ENCODE measurements at places on chromosomes 13 and 19.

- no peak for DNase-seq
Observed at GRCh38 chr19:10007371-10008183, 2.7 kb downstream of the COL5A3 start.

DNA sequence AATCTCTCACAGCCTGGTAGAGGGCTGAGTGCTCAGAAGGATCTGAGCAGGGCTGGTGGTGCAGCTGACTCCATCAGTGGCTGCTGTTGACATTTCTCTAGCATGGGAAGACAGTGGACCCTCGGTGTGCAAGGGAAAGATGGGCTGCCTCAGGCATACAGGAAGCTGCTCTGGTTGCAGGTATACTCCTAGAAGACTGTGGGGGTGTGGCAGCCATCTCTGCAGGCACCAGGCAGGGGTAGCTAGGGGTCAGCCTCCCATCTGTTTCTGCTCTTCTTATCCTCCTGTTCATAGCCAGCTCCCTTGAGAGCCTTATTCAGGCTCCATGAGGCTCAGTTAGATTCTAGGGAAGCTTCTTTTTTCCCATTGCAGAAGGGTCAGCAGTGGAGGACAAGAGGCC, 475.5 kb downstream of the TSHZ3 start:
- DNase-seq, result no peak

DNA sequence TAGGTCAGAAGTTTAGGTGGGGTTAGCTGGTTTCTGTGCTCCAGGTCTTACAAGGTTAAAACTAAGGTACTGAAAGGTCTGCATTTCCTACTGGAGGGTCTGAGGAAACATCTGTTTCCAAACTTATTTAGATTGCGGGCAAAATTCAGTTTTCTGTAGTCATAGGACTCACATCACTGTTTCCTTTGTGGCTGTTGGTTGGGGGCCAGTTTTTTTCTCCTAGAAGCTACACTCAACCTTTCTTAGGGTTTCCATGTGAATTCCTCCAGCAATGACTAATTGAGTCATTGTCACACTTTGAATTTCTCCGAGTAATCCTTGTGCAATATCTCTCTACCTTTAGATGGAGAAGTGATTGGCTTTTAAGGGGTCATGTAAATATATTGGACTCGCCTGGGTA, 773.4 kb upstream of the SLITRK1 start:
- DNase-seq, result no peak

DNA sequence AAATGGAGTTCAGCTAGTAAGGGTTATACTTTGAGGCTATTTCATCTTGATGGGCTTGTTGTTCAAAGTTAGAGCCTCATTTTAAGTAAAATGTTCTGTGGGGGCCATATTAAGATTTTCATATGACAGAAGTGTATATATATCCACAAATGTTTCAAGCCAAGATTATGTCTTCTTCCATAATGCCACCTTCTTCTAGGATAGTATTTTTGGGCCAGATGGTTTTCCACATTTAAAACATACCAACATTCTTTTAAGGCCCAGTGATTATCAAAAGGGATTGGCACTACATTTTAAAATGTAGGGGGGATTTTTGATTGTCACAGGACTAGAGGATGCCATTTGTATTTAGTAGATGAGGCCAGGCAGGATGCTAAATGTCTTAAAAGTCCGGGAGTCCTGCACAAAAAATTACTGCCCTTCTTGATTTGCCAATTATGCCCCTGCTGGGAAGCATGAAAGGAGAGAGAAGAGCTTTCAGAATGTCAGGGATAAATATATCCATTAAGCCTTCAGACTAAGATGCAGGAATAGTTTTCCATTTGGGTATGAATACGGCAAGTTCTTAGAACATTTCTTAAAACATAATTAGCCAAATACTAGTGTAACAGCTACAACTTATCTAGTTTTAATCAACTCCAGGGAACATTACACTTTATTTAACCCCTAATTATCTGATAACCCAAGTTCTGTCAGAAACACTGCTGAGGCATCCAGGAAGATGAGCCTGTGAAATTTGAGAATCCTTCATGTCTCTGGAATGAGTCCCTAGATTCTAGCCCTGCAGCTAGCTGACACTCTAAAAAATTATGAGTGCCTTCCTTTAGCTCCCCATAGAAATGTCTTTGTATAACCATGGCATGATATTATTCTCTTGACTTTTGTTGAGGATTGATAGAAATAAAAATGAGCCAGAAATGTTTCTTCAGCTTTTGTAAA, 34.0 kb downstream of the ITM2B start:
- no peak for DNase-seq

DNA sequence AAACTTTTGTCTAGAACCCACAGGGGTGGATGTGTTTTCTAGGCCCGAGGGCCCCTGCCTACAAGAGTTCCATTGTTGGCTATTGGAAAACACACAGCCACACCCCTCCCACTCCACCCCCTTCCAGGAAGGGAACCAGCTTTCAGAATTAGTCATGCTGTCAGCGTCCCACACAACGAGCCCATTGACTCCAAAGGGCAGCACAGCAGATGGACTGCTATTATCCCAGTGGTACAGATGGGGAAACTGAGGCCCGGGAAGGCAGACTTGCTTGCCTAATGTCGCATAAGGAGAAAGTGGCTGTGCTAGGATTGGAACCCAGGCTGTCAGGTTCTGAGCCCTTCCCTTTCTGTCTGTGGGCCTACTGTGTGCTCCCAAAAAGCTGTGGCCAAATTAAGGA, 8.1 kb upstream of the FXYD3 start:
- DNase-seq, result no peak

GRCh38 chr19:42246922-42247639, 4.7 kb upstream of the GSK3A start:
- DNase-seq, result peak; percentile 53

GRCh38 chr19:7340959-7341837, 7.5 kb upstream of the ARHGEF18 start:
- DNase-seq, result peak; percentile 88

DNA sequence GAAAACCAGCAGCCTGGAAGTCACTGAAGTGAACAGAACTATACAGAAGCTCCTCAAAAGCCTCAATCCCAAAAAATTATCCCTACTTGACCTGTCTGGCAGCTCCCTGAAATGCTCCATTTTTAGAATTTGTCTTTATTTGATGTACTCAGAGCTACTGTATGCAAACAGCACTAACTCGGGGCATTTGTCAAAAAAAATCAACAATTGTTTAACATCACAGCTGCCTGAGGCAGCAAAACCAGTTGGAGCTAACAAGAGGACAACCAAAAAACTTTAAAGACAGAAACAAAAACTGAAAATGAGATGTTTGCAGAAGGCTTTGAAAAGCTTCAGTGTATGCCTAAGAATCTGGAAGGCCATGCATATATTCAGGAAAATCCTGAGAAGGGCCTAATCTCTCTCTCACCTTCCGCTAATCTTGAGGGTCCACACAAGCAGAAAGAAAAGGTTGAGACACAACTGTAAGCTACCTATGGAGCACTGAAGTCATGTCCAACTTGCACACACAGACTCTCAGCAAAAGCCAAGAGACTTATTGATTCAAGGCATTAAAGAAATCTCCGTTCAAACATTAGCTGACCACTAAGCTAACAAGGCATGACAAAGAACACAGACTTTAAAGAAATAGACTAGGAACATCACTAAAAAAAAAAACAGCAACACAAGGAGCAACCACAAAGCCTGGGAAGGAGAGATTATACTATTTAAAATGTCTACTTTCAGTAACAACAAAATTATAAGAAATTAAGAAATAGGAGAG, 16.1 kb downstream of the VWA8 start:
- no peak for DNase-seq

GRCh38 chr19:7641290-7642276, 4.7 kb downstream of the STXBP2 start:
- no peak for DNase-seq

DNA sequence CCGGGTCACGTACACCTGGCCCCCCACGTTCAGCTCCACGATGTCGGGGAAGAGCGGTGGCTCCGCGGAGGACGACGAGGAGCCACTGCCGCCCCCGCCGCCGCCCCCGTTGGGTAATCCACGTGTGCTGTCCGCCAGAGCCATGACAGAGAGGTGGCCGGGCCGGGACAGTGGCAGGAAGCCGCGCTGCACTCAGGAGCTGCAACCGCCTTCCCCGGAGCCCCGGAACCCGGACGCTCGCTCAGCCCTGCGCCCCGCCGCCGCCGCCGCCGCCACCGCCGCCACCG, 257 bp downstream of the KCTD12 start:
- no peak for DNase-seq

DNA sequence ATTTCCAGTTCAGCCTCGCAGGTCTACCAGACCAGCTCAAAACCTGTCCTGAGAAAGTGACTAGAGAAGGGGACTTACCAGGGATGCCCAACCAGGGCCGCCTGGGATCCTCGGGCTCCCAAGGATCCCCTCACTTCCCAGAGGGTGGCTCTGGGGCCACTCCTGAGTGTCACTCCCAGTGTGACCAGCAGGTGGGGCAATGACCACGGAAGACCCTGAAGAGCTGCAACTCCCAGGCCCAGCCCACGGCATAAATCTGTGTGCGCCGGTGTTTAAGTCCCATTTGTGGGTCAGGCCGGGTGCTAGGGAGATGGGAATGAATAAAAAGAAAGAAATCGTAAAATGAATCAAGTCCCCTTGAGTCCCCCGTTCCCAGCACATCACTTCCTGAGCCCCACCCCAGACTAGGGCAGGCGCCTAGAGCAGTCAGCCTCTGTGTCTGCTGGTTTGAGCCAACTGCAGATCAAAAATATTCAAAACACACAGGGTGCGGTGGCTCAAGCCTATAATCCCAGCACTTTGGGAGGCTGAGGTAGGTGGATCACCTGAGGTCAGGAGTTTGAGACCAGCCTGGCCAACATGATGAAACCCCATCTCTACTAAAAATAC, 10.7 kb downstream of the PTGIR start:
- DNase-seq, result peak; percentile 83

- DNase-seq, result no peak
Observed at GRCh38 chr19:18741124-18742121, 49.7 kb downstream of the COMP start.

DNA sequence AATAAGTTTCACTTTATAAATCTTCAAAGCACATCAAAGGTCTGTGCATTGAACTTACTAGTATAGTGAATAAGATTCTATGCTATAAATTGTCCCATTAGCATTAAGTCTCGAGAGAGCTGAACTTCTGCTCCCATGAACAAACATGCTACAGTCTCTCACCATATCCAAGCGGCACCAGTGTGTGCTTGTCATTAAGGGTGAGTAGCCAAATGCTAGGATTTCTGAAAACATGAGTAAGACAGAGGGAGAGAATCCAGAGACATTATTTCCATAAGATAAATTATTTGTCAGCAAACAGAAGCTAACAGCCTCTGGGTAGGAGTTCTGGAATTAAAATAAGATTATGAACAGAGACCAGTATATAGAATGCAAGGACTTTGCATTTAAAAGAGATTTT, 2882.5 kb downstream of the PCDH9 start:
- DNase-seq, result no peak

GRCh38 chr13:40407567-40407966, 258.9 kb downstream of the FOXO1 start:
- no peak for DNase-seq

DNA sequence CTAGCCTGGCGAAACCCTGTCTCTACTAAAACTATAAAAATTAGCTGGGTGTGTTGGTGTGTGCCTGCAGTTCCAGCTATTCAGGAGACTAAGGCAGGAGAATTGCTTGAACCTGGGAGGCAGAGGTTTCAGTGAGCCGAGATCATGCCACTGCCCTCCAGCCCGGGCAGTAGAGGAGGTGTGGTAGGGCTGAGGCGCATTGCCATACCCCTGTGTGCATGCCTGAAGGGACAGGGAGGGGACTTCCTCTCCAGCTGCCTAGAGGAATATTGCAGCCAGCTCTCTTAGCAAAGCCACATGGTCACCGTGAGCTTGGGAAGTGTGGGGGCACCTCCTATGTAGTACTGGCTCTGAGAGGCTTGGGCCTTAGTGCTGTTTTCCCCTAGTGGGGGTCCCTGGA, 29.2 kb upstream of the PEPD start:
- no peak for DNase-seq

GRCh38 chr19:40529093-40529954, 47.3 kb upstream of the SHKBP1 start:
- DNase-seq, result peak; percentile 92

DNA sequence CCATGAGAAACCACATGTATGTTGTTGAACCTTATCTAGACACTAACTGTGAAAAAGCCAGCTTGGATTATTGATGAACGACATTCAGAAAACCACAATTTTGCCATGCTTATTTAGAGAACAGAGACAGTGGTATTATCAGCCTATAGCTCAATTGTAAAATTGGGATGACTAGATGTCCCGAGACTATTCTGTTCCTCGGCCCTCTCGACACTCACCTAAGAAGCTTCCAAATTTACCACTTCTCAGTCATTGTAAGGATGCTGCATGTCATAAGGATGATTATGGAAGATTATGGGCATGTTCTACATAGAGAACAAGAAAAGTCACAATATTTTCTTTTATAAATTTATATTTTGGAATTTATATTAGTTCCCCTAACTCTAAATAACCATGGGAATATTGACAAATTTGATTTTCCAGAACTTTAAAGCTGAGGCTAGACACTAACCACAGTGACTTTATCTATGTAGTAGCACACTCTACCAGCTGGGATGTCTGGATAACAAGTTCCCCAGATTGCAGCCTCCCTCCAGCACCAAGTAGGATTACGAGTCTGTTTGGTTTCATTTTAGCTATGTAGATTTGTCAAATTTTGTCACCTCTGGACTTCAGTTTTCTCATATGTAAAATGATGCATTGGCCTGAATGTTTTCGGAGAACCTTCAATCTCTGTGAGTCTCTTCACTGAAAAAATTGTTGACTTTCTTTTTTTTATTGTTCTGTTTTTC, 513.6 kb downstream of the IRS2 start:
- DNase-seq, result no peak

GRCh38 chr19:3902317-3902973, 22.0 kb downstream of the ATCAY start:
- no peak for DNase-seq

DNA sequence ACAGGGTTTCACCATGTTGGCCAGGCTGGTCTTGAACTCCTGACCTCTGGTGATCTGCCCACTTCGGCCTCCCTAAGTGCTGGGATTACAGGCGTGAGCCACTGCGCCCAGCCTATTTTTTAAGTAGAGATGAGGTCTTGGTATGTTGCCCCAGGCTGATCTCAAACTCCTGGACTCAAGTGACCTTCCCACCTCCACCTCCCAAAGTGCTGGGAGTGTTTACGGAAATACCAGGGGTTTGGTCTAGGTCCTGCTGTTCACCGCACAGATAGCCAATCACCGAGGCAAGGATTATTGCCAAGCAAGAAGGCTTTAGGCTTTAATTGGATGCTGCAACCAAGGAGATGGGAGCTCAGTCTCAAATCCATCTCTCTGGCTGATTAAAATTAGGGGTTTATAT, 11.6 kb downstream of the CLEC4G start:
- DNase-seq, result no peak

DNA sequence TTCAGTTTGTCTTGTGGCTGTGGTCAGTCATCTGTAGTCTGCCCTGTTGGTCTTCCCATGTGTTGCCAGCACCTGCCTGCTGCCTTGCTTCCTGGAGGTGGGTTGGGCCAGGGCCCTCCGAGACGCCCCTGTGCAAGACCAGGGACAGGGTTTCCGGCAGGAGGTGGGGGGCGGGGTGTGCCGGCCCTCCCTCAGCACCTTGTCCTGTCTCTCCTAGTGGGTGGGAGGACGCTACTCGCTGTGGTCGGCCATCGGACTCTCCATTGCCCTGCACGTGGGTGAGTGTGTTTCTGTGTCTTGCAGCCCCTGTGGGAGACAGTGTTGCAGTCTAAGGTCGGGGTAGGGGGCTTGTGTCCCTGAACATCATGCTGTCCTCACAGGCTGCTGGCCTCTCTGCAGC, 11.2 kb upstream of the PDCD2L start:
- DNase-seq, result no peak

GRCh38 chr13:56988543-56988942, 152.2 kb upstream of the PRR20A start:
- no peak for DNase-seq

All from CD4-positive, alpha-beta T cell treated with Interleukin-10 for 1 hour (primary cell).